ENCODE measurements at places on chromosomes 6 and 20. TPM values are rescaled to one million over a fixed set of nuclear protein-coding genes. Genes with fewer than 3 reads are reported as not detected.

DNA sequence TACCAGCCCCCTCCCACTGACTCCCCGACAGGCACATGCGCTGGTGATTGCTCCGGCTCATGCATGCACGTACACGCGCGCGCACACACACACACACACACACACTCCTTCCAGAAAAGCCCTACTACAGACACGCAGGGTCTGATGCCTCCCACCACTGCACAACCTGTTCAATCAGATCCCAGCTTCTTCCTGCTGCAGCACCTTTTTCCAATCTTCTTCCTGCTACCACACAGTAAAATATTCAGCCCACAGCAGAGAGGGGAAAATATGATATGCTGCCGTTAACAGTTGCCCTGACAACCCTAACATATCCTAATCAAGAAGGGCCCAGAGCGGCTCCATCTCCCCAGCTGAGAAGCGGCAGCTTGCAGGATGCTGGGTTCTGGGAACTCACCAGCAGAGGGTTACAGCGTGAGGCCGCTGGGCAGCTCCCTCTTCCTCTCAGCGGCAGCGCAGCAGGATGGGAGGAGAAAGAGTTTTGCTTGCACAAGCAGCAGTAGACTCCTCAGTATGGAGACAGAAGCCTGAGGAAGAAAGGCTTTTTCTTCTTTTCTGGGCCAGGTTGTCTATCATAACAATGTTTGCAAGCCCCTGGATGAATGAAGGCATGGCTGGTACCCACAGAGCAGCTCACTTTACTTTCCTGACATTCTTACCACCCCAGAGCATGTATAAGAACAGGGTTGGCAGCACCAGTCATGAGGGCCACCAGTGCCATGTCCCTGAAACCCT, 23.9 kb downstream of the MAP7 start:
- peak; percentile 76 for DNase-seq

DNA sequence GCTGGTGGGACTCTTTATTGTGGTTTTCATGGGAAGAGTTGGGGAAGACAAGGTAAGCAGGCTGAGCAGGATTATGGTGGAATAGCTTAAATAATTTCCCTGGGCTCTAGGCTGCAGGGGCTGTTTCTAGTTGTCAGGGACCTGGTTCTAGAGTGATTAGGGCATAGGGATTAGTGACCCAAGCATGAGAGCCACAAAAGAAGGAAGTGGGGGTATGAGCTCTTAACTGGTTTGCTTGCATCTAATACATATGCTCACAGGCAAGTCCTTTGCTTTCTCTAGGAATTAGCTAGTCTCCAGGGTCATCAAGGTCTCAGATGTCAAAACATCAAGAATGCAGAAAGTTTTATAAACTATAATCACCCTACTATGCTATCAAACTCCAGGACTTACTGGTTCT, 67.5 kb upstream of the NRN1 start:
- DNase-seq: no peak

Gene ANKRD6
- 20.2 TPM for total RNA-seq

- no peak for DNase-seq
Observed at GRCh38 chr20:23517719-23518118, 26.8 kb downstream of the CST8 start.

Gene SLC4A11
- 2.7 TPM for total RNA-seq

DNA sequence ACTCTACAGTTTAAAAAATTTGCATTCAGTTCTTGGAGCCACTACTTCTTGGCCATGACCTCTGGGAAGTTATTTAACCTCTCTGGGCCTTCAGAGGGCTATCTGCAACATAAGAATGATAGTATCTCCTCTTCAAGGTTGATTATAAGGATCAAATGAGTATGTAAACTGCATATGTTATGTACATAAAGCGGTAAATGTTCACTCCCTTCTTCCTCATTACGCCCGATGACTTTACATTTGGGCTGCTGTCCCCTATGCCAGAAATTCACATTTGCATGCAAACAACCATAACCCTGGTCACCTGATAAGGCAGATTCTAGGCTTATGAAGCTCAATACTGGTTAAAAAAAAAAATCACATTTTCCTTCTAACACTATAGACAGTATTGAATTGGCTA, 50.4 kb downstream of the ALDH5A1 start:
- no peak for DNase-seq

Gene BLTP3A
- 12.9 TPM for total RNA-seq

DNA sequence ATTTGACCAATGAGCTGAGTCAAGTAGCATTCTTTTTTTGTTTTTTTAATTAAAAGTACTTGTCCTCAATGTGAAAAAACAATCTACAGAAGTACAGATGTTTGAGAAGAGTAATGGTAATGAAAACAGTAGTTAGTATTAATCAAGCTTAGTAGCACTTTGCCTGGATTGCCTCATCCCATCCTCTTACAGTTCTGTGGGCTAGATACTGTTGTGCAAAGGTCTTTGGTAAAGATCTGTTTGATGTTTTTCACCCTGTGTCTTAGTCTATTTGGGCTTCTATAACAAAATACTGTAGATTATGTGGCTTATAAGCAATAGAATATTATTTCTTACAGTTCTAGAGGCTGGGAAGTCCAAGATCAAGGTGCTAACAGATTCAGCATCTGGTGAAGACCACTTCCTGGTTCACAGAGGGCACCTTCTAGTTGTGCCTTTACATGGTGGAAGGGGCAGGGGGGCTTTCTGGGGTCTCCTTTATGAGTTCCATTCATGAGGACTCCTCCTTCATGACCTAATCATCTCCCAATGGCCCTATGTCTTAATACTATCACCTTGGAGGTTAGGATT, 84.3 kb downstream of the SHLD1 start:
- no peak for DNase-seq

- DNase-seq: no peak
Observed at GRCh38 chr20:21105429-21106170, 558 bp downstream of the LINC00237 start.

- no peak for DNase-seq
Observed at GRCh38 chr20:6575912-6576401, 191.5 kb upstream of the BMP2 start.

DNA sequence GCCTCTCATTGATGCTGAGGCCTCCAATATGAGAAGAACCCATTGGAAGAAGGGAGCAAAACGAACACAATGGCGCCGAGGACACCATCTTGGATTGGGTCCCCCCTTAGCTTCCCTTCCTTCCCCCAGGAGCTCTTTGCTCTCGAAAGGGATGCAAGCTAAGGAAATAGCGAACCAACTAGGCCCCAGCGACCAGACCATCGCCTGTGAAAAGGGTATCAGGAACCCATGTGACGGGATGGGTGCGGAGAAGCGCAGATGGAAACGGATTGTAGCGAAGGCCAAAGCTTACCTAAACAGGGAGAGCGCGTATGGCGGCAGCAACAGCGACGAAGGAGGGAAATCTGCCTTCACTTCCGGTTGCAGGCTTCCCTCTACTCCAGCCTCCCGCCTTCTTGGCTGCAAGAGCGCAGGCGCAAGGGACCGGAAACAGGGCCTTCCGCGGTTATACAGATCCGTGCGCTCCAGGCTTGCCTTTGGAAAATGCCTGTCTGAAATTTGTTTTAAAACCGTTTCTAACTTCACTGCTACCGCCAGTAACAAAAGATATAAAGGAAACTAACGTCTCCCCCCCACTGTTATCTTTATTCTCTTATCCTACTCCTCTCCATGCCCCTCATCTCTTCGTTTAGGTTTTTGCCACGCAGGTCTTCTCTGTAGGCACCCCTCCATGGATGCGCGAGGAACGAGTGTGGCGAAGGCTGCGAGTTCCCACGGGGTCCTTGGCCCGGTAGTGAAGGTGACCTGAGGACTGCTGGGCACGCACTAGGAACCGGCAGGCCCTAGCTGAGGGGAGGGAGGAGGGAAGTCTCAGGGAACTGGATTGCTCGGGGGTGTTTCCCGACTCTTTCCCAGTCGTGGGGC, at the start of gene DDX39B:
Gene DDX39B (minus strand): TSS at position 346 of the 864 bp plus-strand sequence. CDS start 1,471 bp downstream, outside the sequence.
- DNase-seq: peak; percentile 97

Gene SEC23B
- total RNA-seq: 62.9 TPM

DNA sequence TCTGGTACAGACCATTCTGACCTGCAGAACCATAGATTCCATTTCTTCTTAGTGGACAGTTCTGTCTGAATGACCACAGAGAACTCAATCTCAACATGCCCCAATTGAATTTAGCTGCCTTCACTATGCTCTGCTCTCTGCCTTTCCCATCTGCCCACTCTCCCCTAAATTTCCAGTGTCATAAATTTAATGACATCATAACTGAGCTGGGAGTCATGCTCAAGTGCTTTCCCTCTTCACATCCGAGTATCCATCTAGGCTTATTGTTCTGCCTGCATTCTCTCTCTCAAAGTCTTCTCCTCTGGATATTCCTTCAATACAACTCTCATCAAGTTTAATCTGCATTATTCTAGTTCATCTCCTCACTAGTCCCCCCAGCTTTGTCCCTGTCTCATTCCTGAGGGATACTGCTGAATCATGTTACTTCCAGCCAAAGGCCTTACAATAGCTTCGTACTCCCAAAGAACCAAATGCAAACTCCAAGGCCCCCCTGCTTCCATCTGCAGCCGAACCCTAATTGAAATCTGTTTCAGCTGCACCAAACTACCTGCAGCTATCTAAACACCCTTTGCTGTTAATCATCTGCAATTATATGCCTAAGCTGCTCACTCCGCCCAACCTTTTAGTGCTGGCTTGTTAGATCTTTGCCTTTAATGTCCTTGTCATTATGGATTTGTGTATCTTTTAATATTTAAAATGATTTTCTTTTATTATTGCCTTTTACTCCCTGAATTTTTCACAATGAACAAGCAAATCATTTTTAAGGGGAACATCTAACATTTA, 46.1 kb downstream of the SLC35B3 start:
- DNase-seq: no peak

GRCh38 chr6:36679043-36679833, 724 bp downstream of the CDKN1A start:
- peak; percentile 88 for DNase-seq

Gene RPS6KA2
- 136 TPM for total RNA-seq

Gene EPPIN
- total RNA-seq: not detected

Gene LY6G6D
- not detected for total RNA-seq

Gene CDYL
- 40.8 TPM for total RNA-seq
